ENCODE measurements at places on chromosomes 2 and 18. TPM values are rescaled to one million over a fixed set of nuclear protein-coding genes. Genes with fewer than 3 reads are reported as not detected.
A peak's percentile ranks its signal among the peaks of the same experiment; 100 is the strongest.

- no peak for DNase-seq
These were observed 86.0 kb downstream of the MAPRE2 start for GRCh38 chr18:35127201-35127600.

GRCh38 chr2:128449226-128450061 is 130.8 kb upstream of the HS6ST1 start:
- peak; percentile 42 for DNase-seq

GRCh38 chr18:31100436-31101182 is 1.6 kb downstream of the DSC2 start:
- DNase-seq: peak; percentile 49

DNA sequence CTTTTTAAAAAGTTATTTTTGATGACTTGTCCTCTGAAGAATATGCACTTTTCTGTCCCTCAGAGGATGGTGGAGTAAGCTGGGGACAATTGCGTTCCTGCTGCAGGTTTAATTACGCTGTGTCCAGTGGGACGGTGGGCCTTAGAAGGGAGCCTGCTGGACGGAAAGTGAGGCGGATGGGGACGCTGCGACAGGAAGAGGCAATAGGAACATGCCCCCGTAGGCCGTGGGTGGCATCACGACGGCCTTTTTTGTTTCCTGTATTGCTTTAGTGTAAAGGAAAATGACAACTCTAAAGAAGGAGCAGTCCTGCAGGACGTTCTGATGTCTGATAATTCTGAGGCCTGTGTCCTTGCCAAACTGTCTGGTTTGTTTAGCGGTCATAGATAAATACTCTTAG is 121.6 kb downstream of the NFATC1 start:
- DNase-seq: peak; percentile 32

DNA sequence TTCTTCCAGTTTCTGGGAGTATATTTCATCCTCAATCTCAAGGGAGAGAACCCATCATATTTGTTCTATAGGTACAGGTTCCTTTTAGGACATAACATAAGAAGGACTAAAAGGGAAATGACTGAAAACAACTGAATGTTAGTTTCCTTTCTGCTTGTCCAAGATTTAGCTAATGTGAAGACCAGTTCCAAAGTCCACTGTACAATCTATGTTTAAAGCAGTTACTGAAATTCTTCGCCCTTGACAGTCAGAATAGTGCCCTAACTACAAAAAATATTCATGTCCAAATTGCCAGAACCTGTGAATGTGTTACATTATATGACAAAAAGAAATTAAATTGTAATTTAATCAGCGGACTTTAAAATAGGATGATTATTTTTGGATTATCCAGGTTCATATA is 466.3 kb upstream of the SETBP1 start:
- DNase-seq: no peak

GRCh38 chr18:58378411-58379379 is 250.2 kb downstream of the ALPK2 start:
- no peak for DNase-seq

- DNase-seq: no peak
These were observed 226.0 kb upstream of the PXDN start for GRCh38 chr2:1970341-1970740.

DNA sequence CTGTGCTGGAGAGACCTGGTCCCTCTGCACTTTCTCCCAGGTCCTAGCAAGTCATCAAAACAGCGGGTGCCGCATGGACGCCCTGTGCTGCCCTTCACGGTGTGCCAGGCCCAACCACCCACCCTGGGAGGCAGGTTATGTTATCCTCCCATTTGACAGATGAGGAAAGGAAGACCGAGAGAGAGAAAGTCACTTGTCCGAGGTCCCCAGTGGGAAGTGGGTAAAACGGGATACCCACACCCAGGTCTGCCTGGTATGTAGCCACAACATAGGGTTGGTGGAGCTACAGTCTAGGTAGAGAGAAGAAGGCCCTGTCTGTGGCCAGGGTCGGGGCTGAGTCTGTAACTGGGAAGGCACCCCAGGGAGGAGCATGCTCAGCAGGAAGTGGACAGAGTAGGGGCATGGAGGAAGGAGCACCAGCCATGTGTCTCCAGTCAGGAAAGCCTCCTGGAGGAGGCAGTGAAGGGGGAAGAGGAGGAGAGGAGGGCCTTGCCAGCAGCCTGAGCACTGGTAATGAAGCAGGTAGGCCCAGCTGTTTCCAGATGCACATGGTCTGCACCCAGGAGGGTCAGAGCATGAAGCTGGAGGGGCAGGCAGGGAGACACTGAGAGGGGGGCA is 98.4 kb downstream of the ZFP36L2 start:
- no peak for DNase-seq

DNA sequence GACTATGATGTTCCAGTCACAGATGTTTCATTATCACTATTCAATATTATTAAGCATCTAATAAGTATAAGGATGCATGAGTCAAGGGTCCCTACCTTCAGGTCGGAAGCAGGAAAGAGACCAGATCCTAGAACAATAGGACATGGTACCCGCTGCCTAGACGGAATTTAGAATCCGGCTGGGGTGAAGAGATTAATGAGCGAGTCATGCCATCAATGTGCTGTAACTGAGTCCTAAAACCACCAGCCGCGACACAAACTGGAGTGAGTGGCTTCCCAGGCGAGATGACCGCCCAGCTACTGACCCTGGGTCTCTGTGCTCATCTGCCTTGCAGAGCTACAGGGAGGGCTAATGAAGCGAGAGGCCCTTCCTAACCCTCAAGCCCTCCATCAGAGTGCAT is 73.6 kb downstream of the DNMT3A start:
- DNase-seq: no peak

DNA sequence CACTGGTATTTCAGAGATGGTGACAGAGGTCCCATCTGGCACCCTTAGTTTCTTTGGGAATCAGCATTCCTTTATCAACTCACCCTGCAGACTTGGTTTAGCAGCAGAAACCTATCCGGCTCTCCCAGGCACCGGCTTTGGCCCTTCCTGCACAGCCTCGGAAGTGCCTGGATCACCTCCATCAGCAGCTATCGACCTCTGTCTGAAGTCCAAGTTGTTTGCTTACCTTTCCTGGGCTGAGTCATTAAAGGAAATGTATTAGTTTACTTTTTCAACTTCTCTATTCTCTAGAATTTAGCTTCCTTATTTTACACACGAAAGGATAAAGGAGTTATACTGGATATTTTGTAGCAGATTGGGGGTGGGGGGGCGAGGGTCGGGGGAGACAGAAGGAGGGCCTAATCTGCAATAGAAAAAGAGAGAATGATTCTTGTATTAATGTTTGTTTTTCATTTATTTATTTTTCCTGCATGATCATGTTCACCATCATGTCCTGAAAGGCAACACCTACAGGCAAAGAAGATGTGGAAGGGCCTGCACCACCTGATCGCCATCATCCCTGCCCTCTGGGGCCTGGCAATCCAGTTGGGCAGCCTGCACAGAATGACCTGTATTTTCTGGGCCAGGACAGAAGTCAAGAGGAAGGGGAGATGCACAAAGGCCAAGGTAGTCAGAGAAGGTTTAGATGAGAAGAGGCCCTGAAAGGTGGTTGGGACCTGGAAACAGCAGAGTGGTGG is 22.1 kb upstream of the MAT2A start:
- peak; percentile 77 for DNase-seq

- no peak for DNase-seq
These were observed 517.1 kb upstream of the MYT1L start for GRCh38 chr2:2848198-2848597.

DNA sequence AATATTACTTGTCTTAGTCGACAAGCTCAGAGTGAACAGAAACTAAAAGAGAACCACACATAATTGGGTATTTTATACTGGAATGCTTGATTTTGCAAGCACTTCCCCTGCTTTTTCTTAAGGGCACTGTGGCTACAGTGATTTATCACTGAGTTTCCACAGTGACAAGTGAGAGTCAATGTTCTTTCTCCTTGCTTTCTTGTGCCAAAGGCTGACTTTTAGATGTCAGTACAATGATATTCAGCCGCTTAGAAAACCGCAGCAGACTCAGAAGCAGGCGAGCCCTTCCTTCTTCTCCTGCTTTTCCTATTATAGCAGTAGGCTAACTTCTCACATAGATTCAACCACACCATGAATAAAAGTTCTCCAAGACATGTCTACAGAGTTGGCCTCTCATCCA is 1603.6 kb upstream of the NXPH2 start:
- DNase-seq: no peak

GRCh38 chr2:204483608-204484081 is 61.6 kb upstream of the PARD3B start:
- DNase-seq: peak; percentile 52

DNA sequence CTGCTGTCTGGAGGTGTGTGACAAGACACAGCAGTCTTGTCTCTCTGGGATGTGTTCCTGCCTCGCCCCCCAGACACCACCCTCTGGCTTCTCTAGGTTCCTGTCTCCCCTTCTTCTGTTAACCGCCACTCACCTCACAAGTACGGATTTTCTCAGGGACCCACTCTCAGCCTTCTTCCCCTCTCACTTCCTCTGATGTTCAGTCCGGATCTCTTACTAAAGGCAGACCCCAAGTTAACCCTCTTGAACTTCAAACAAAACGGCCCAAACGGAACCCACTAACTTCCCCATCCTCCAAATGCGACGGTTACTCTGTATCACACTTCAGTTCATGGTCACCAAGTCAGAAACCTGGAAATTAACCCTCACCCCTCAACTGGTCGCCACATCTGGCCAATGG is 32.0 kb downstream of the B4GALT6 start:
- no peak for DNase-seq

- no peak for DNase-seq
These were observed 270.5 kb upstream of the KCNJ3 start for GRCh38 chr2:154428022-154428421.

GRCh38 chr2:14927021-14927564 is 294.6 kb downstream of the LRATD1 start:
- no peak for DNase-seq

- DNase-seq: peak; percentile 65
These were observed 27.7 kb upstream of the MAPRE3 start for GRCh38 chr2:26942543-26943295.

DNA sequence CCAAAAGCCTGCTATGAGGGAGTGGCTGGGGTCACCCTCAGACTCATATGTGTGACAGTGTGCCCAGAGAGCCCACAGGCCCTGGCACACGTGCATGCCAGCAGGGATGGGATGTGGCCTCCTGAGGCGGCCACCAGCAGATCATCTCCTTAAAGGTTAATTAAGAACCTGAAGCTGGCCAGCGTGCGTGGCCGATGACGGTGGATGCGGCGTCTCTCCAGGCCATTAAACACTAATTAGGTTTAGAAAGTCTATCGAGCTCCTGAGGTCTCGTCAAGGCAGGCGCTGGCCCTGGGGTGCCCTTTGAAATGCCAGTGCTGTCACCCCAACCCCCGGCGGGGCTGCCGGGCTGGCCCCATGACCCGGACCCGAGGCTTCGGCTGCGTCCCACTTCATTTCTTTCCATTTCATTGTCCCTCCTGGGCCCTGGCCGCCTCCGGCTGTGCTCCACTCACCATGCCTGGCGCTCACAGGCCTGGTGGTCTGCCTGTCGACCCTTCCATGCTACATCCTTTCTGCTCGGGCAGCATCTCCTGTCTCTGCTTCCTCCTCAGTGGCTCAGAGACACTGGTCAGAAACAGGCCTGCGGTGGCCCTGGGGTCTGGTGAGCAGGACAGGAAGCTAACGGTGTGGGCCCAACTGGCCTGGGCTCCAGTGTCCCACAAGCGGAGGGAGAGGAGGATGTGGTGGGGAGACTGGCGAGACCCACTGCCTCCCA is 228.9 kb downstream of the CELF4 start:
- DNase-seq: no peak

DNA sequence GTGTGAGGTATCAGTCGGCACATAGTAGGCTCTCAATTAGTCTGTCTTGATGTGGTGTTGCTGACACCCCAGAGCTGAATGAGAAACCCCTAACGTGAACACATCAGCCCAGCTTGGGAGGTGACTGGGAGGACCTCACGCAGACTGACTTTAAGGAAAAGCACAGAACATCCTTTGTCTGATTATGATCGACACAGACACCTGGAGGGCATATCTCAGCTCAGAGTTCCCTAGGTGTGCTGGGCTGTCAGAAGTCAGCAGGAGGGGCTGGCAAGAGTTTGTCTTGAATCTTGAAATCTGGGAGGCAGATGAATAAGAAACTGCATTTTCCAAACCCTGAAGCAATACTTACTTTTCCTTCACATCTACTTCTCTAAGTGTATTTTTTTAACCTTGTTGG is 16.8 kb upstream of the MYCN start:
- DNase-seq: no peak

DNA sequence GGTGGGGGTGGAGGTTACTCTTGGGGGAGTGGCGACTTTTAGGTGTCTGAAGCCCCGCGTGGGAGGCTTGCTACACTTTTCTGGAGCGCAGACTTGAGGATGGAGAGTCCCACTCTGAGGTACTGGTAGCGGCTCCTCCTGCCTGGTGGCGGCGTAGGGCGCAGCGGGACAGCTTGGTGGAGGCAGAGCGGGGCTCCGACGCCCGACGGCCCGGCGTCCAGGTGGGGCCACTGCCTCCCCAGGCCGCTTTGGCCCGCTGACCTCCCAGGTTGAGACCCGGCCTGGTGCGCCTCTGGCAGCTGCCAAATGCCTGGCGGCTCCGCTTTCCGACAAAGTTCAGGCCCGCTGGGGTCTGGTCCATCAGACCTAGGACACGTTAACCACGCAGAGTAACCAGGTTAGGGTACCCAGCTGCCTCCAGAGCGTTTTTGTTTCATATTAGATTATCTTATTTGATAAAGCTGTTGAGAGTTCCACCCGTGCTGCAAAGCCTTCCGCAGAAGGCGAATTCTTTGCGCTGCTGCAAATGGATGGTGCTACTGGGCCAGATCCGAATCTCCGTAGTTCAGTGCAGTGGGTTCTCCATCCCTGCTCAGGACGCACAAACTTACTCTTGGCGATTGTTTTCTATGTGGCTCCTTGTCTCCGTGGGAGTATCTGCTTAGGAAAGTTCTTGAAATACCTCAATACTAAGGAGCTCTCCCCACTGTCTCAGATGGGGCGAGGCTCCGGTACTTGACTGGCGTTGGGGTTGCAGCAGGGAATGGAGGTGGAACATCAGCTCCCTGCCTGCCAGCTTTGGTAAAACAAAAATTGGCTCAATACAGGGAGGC is 405.9 kb downstream of the XIRP2 start:
- DNase-seq: no peak

GRCh38 chr2:54709336-54709809 is 14.1 kb upstream of the EML6 start:
- DNase-seq: peak; percentile 78

DNA sequence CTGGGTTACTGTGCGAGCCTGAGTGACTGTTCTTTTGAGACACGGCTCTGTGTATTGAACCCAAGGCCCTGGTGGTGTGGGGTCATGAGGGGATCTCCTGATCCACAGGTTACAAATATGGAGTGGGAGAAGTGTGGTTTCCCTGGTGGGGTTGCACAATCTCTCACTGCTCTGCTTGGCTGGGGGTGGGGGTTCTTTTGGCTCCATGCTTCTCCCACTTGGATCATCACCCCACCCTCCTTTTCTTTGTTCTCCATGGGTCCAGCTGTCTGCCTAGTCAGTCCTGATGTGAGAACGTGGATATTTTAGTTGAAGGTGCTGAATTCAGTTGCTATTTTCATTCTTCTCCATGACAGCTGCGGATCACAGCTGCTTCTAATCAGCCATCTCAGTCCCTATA is 37.8 kb downstream of the AGPS start:
- no peak for DNase-seq

Gene CACNB4
- total RNA-seq: 0.20 TPM

Gene HOXD13
- not detected for total RNA-seq

Gene PTH2R
- 0.18 TPM for total RNA-seq

Gene GAREM1
- total RNA-seq: 4.8 TPM

Gene MYOM1
- 4.9 TPM for total RNA-seq

Gene FRZB
- 0.28 TPM for total RNA-seq

Gene PRKAG3
- not detected for total RNA-seq

Gene HJURP
- 0.50 TPM for total RNA-seq

Gene DIPK1C
- not detected for total RNA-seq

Gene PROC
- total RNA-seq: 479 TPM

Gene INHA
- total RNA-seq: 0.20 TPM
